ENCODE measurements at places on chromosomes 7 and 10. TPM values are rescaled to one million over a fixed set of nuclear protein-coding genes. Genes with fewer than 3 reads are reported as not detected.

Gene CFAP46
- total RNA-seq, result not detected

Gene NEBL
- under 0.01 TPM for total RNA-seq

Gene LBX1
- not detected for total RNA-seq

Gene AOC1
- 0.21 TPM for total RNA-seq

DNA sequence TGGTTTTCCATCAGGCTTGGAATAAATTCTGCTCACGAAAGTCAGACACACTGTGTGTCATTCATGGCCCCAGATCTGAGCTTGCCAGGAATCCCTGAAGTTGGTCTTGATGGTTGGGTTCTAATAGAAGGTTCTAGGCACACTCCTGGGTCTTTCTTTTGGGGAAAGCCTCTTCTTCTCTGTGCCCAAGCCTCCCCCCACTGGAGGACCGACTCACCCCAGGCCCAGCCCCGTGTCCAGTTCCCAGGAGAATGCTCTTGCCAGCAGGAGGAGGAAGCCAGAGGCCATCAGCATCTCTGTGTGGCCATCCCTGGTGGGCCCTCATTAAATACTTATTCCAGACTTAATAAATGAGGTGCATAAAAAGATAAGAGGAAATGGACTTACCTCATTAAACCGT lies 548.0 kb downstream of the TCERG1L start:
- no peak for DNase-seq

Gene TEX36
- not detected for total RNA-seq

- no peak for DNase-seq
Measured at GRCh38 chr7:7496311-7496710, 39.4 kb downstream of the COL28A1 start.

GRCh38 chr7:116180302-116180701 lies 30.0 kb upstream of the TES start:
- DNase-seq, result peak; percentile 83

DNA sequence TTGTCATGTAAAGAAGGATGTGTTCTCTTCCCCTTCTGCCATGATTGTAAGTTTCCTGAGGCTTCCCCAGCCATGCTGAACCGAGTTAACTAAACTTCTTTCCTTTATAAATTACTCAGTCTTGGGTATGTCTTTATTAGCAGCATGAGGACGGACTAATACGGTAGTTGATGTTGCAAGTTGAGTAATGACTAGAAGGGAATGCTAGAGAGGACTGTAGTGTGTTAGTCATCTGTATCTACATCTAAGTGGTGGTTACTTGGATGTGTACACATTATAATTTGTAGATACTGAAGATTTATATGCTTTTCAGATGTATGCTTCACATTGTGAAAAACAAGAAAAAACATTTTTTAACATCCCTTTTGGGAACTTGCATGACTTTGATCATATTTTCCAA lies 244.6 kb downstream of the POLR1F start:
- no peak for DNase-seq

Gene RAB11FIP2
- total RNA-seq, result 18.0 TPM

Gene COL13A1
- 0.11 TPM for total RNA-seq

DNA sequence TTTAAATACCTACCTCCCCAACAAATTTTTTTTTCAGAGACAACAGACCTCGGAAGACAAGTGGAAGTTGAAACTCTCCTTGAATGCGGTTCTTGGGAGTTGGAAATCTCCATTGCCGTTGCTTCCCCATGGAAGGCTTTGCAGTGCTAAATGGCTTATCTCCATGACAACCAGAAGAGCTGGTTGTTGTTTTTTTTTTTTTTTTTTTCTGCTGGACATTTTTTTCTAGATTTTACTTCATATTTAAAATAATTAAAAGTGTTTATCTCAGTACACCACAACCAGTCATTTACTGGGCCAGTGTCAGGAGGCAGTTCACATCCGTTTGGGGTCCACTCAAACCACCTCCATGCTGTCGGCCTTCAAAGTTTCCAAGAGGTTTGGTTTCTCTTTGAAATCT lies 348.5 kb upstream of the PRKCQ start:
- no peak for DNase-seq

DNA sequence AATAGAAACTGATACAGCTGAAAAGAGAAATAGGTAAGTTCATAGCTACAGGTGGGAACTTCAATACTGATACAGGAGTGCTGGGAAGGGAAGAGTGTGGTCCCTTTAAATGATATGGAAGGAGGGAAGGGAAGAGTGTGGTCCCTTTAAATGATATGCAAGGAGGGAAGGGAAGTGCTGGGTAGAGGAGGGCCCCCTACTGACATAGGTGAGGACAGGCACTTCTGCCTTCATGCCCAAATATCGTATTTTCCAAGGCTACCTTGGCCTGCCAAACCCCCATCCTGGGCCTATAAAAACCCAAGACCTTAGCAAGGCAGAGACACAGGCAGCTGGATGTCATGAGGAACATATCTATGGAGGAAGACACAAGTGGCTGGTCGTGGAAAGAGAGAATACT lies 92.3 kb downstream of the MAGI2 start:
- DNase-seq, result peak; percentile 72

- DNase-seq, result no peak
Measured at GRCh38 chr7:131045526-131045925, 282.1 kb upstream of the MKLN1 start.

- DNase-seq, result peak; percentile 68
Measured at GRCh38 chr7:133051066-133051465, 30.8 kb downstream of the CHCHD3 start.

Gene DEPP1
- total RNA-seq, result 0.11 TPM

Gene CPN1
- total RNA-seq, result 69.4 TPM

DNA sequence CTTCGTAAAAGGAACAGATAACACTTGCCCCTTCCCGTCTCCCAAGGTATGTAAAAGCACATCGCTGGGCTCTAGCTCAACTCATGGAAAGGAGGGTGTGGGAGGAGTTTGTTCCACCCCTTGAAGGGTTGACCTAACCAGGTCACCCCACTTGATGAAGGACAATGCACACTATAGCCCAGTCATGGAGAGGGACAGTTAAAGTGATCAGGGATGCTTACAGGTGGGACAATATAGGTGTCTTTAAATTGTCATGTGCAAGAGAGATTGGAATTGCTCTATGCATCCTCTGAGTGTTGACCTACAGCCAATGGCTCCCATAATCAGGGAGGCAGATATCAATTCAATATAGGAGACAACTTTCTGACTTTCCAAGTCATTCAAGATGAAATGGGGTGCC lies 448.2 kb downstream of the GRID1 start:
- no peak for DNase-seq

- DNase-seq, result no peak
Measured at GRCh38 chr7:159097661-159098423, 46.8 kb downstream of the VIPR2 start.

DNA sequence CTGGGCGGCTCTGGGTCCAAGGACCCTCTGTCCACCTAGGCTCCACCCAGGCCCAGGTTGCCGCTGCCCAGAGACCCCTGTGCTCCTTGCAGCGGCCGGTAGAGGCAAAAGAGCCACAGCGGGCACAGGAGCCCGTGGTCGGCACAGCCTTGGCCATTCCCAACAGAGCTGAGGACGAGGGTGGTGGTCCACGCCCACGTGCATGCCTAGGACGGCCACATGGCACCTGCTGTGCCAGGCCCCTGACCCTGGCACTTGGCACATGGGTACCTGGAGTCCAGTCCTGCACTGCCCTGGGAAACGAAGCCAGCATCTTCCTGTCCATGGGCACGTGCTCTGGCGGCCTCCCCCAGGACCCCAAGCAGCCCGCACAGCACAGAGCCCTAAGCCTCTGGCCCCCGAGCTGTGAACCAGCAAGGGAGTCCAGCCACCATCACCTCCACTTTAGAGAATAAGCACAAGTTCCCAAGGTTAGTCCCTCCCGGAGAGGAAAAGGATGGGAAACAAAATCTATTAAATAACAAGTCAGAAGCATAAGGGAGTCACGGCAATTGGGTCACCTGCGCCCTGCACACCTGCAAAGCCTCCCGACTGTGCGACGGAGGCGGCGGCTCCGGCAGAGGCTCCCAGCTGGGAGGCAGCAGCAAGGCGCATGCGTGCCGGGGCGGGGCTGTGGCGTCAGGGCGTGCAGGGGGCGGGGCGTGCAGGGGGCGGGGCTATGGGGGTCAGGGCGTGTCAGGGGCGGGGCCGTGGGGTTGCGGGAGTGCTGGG lies 59.1 kb downstream of the STK32C start:
- peak; percentile 63 for DNase-seq

DNA sequence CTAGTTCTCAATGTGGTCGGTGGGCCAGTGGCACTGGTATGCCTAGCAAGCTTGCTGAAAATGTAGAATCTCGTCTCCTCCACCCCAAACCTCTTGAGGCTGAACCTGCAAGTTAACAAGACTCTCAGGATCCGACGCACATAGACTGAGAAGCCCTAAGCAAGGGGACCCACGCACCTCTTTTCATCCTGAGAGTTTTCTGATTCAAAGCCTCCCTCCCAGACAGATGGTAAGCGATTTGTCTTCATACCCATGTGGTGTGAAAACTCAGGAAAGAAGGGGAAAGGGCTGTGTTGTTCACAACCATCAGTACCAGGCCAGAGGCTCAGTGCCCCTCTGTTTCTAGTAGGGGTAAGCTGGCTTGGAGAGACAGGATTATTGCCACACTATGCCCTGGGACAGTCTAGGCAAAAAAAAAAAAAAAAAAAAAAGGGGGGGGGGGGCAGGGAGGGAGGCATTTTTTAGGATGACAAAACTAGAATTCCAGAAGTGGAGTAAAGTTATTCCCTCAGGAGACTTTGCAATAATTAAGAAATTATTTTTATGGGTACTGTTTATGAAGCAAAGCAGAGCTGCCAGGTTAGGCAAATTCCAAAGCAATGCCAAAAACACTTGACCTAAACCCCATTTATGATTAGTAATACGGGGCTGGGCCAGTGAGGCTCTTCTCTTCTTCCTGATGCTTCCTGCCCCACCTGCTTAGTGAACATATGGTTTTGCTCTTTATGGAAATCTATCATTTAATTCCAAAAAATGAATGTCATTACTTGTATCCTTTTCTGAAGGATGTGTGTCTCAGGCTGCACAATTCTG lies 117.6 kb upstream of the PDLIM1 start:
- no peak for DNase-seq

- DNase-seq, result no peak
Measured at GRCh38 chr10:83983578-83984255, 155.6 kb upstream of the GHITM start.

Gene TRIM73
- 0.50 TPM for total RNA-seq
